ENCODE measurements at places on chromosomes 6 and 20.

- no peaks in the 10 kb centered on the region for H3K27me3 ChIP-seq
- H3K36me3 ChIP-seq: no peaks in the 10 kb centered on the region
- H3K4me1 ChIP-seq: no peaks in the 10 kb centered on the region
- no peak overlapping the region for H3K27ac ChIP-seq
These were observed 71.5 kb downstream of the JAG1 start for GRCh38 chr20:10602221-10602871.

- no peaks in the 10 kb centered on the region for H3K27me3 ChIP-seq
- DNase-seq: no peak
- H3K36me3 ChIP-seq: peaks cover 66% of the 10 kb centered on the region
- no peak overlapping the region for H3K27ac ChIP-seq
- no peak overlapping the region for H3K4me3 ChIP-seq
These were observed 7.5 kb upstream of the TNXB start for GRCh38 chr6:32116674-32117073.

DNA sequence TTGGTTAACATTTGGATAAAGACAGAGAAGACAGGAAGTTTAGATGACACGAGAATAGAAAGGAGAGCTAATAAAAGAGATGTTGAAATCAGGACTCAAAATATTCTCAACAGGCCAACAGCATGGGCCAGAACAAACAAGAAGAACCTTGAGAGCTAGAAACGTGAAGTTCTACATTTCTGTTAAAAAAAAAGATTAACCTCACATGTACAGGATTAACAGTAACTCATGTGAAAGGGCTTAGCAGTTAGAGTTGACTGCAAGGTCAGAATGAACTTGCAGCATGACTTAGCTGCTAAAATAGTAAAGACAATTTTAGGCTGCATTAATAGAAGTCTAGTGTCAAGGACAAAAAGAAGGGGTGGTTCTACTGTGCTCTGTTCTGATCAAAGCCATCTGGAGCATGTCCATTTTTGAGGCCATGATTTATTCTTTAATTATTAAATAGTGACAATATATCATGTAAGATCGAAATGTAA is 331.1 kb upstream of the HSF2 start:
- DNase-seq: no peak
- H3K4me3 ChIP-seq: no peak overlapping the region
- no peak overlapping the region for H3K27ac ChIP-seq
- no peaks in the 10 kb centered on the region for H3K36me3 ChIP-seq

- H3K27me3 ChIP-seq: no peaks in the 10 kb centered on the region
- H3K36me3 ChIP-seq: no peaks in the 10 kb centered on the region
- no peak for DNase-seq
- no peaks in the 10 kb centered on the region for H3K4me1 ChIP-seq
These were observed 123.0 kb downstream of the DTNBP1 start for GRCh38 chr6:15539722-15540270.

DNA sequence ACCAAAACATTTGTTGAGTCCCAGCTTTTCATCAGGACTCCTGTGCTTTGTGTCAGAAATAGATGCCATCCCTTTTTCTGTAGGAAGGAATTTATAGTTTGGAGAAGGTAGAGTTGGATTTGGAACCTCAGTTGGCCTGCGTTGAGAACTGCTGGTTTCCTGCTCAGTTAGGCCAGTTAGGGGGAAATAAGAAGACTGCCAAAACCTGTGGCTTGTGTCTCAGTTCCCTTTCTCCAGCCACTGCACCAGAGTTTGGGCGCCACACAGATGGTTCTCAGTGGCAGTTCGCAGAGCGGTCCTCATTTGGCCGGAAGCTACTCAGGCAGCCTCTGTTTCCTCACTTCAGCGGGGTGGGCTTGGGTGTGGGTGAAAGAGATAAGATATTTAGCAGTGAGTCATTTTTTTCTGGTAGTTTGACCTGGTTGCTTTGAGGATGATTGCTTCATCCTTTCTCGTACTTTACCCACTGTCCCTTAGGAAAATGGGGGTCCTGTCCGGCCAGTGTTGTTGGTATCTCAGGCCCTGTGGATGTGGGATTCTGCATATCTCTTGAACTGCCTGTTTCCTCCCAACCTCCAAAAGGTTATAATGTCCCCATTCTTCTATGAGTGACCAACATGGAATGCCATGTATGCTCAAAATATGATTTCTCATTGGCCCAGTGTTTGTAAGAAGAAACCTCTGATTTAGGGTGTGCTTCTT is 53.7 kb downstream of the JARID2 start:
- no peak overlapping the region for H3K4me3 ChIP-seq
- no peak for DNase-seq
- no peak overlapping the region for H3K27ac ChIP-seq

DNA sequence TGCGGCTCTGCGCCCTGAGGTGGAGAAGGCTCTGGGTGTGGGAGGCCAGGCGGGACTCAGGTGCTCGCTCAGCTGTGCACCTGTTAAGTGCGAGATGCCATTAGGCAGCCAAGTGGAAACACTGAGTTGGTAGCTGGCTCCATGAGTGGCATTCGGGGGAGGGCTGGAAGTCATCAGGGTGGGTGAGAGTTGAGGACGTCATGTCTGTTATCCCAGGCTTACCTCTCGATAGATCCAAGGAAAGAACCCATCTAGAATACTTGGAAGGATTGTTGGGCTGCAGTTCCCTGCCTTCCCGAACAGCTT is 41.3 kb downstream of the TAF8 start:
- no peaks in the 10 kb centered on the region for H3K36me3 ChIP-seq
- no peaks in the 10 kb centered on the region for H3K27me3 ChIP-seq
- H3K27ac ChIP-seq: no peak overlapping the region

DNA sequence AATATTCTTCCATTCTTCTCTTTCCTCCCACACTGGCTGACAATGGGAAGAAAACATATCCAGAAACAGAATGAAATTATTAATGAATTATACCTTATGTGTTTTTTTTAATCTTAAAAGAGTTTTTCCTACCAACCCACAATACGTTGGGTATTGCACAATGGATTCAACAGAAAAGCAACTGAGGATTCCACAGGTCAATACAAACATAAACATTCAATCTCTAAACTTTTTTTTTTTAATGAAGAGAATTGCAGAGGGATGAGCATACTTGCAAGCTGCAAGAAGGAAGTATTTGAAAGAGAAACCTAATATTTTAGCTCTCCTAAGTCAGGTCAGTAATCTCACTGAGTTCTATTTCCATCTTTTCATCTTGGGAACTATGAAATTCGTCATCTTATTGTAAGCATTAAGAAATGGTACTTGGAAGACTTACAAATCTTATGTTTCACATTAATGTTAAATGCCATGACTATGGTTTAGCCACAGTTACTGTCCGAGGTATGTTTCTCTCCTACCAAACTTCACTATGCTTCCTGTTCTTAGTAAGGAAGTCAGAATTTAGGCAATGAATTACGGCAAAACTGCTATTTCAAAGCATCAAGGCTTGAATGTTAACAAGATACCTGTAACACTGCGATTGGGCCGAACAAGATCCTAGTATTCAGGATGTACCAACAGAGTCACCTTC is 100.8 kb downstream of the HIVEP2 start:
- peak overlapping the region; percentile 44 for H3K4me3 ChIP-seq
- H3K4me1 ChIP-seq: peaks cover 66% of the 10 kb centered on the region
- no peaks in the 10 kb centered on the region for H3K27me3 ChIP-seq
- DNase-seq: no peak
- peak overlapping the region; percentile 84 for H3K27ac ChIP-seq

GRCh38 chr6:137970368-137970767 is 103.3 kb downstream of the TNFAIP3 start:
- no peak overlapping the region for H3K4me3 ChIP-seq
- no peaks in the 10 kb centered on the region for H3K36me3 ChIP-seq
- DNase-seq: no peak
- H3K27ac ChIP-seq: no peak overlapping the region
